ENCODE measurements at places on chromosomes 13 and 19.

DNA sequence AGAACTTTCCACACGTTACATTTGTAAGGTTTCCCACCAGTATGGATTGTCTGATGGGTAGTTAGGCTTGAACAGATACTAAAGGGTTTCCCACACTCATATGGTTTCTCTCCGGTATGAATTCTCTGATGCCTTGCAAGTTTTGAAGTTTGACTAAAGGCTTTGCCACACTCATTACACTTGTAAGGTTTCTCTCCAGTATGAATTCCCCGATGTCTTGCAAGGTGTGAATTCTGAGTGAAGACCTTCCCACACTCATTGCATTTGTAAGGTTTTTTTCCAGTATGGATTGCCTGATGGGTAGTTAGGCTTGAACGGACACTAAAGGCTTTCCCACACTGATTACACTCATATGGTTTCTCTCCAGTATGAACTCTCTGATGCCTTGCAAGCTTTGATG is 7.6 kb upstream of the ZNF415 start:
- DNase-seq, result no peak

GRCh38 chr19:14395262-14395661 is 14.0 kb downstream of the ADGRE5 start:
- no peak for DNase-seq

DNA sequence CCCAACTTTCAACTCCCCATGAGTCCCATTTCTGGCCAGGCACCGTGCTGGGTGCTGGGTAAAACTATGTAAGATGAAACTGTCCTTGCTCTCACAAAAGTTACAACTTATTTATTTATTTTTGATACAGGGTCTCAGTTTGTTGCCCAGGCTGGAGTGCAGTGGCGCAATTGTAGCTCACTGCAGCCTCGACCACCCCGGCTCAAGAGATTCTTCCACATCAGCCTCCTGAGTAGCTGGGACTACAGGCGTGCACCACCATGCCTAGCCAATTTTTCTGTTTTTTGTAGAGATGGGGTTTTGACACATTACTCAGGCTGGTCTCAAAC is 12.9 kb upstream of the CADM4 start:
- no peak for DNase-seq

DNA sequence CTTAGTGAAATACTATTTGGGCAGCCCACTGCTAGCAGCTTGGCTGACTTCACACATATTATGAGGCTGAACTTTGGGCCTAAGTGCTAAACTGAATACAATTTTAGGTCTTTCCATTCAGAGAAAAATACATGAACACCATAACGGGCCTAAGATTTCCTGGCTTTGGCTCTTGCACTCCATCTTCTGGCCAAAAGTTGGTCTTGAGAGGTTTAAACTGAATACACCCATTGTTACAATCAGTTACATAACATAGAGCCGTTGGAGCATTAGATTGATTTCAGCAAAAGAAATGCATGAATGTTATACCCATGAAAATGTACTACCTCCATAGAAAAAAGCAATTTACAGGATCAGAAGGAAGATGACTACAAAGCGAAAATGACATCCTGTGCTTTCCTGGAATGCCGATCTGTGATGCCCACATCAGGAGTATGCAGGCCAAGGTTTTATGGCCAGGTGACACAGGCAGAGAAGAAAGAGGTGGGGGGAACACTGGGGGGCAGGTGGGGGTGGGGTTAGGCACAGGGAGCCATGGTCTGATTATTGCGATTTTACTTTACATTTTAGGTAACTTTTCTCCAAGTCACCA is 11.1 kb upstream of the SHISA2 start:
- DNase-seq, result no peak

GRCh38 chr13:42990291-42991232 is 1.5 kb downstream of the EPSTI1 start:
- peak; percentile 51 for DNase-seq

DNA sequence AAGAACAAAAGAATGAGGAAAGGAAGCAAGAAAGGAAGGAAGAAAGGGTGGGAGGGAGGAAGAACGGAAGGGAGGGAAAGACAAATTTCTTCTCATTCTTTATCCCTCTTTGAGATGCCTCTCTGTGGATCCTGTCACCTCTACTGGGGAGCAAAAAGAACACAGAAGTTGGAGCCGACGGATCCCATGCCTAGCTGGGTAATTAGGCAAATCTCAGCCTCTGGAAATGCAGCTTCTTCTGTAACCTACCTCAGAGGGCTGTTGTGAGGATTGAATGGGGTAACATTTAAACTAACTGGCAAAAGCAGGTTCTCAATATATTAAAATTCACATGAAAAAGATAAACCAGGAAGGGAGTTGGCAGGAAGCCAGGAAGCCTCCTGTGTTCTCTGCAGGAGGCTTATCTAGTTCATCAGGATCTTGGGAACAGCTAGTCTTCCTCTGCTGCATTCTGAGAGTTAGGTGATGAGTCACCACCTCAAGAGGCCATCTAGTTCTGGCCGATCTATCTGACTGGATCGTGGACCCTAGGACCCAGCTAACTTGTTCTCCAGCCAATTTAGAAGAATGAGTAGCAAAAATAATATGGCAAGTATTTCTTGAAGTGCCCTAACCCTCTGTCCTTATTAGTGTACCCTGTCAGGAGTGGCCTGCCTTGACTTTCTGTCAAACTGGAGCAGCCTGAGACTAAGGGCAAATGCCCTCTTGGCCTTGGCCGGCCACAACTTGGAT is 15.2 kb upstream of the CPB2 start:
- DNase-seq, result peak; percentile 29

DNA sequence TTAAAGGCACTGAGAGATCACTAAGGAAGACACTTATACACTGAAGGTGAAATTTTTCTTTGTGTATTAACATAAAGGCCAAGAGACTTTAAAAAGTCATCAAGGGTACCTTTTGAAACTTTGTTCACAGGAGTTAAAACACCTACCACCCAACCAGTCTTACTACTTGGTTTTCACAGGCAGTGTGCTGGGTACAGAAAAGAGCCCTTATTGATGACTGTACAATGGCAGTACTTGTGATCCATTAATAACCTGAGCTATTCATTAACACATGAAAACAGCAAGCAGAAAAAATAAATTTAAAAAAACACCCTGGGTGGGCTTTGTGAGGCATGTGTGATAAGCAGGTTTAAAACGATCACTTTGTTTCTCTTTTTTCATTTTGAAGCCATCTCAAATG is 148.9 kb downstream of the TBC1D4 start:
- no peak for DNase-seq

- no peak for DNase-seq
These were observed 104.0 kb downstream of the COL4A2 start for GRCh38 chr13:110410936-110411687.

- no peak for DNase-seq
These were observed 324.9 kb downstream of the UQCRFS1 start for GRCh38 chr19:28887920-28888618.

GRCh38 chr13:101939370-101939769 is 462.5 kb downstream of the FGF14 start:
- no peak for DNase-seq

- no peak for DNase-seq
These were observed 358.9 kb downstream of the DLEU7 start for GRCh38 chr13:50484472-50485113.

DNA sequence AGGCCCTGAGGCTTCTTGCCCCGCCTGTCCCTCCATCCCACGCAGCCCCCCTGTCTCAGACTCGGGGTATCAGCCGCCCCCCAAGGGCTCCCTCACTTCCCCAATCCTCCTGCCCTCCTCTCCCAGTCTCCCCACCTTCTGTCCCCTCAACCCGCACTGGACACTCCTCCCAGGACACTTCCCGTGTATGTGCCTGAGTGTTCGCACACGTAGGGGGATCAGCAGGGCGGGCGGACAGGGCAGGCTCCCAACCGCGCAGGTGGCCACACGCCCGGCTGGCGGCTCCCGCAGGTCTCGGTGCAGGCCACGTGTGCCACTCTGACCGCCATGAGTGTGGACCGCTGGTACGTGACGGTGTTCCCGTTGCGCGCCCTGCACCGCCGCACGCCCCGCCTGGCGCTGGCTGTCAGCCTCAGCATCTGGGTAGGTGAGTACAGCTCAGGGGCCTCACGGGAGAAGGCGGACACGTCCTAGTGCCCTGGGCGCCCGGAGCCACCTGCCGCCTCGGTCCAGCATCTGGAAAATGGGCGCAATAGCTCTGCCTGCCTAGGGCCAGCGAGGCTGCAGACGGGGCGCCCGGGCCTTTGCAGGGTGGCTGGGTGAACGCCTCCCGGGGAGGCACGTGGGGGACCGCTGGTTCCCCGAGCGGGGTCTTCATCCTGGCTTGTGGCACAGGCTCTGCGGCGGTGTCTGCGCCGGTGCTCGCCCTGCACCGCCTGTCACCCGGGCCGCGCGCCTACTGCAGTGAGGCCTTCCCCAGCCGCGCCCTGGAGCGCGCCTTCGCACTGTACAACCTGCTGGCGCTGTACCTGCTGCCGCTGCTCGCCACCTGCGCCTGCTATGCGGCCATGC is 2.3 kb downstream of the KISS1R start:
- DNase-seq, result no peak
